Posterior cingulate gyrus (tissue), 11 donors: ENCODE measurements at places on chromosomes 7 and 10.

- DNase-seq: no peak
Observed at GRCh38 chr7:12861070-12861469, 173.6 kb downstream of the ARL4A start.

DNA sequence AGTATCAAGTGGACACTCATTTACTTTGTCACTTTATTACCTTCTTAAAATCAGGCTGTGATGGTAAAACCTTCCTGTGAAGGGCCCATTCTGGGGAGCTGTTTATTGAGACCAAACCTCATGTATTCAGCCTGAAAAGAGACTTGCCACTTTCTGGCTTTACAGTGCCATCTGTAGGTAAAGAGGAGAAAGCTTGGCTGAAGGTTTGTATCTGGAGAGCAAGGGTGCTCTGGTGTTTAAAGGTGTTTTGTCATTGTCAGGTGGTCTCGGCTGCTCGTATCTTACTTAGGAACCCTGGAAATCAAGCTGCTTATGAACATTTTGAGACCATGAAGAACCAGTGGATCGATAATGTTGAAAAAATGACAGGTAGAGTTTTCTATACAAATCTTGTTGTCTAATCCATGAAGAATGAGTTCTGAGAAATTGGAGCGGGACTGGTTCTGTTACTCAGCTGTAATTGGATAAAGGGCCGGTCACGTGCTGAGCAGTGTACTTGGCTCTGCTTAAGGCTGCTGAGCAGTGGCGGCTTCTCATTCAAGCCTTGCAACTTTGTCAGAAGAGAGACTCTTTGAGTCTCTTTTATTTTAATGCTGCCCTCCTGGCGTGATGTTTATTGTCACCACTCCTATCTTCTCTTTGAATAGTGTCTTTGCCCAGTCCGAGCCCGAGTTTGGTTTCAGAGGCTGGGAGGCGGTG is 46.9 kb downstream of the AP3M1 start:
- no peak for DNase-seq

DNA sequence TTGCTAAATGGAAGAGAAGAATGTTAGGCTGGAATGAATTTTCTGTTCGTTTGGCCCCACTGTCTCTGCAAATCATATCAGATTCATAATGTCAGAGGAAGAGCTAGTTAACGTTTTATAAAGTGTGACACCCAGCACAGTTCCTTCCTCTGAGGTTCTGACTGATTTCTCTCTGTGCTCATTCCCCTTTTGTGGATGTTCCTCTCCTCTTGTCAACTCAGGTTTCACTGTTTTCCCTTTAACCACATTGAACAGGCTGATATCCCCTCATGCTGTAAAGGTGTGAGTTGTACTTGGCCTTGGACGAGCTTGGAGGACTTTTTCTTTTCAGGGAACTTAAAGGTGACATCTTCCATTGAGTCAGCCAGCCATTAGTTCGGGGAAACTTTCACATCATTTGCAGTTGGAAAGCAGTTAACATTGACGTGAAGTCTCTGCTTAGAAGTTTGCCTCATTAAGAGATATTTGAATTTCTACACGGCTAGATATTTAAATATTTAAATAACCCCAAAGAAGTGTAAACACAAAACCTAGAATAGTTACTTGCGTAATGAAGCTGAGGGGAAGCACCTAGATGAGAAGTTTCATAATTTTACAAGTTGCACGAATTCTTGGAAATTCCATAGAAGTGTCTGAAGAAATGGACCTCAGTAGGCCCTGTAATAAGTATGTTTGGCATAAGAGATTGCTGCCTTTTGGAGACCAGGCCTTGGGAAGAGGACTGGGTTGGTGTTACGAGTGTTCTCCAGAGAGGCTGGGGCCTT is 101.5 kb upstream of the EGR2 start:
- no peak for DNase-seq

DNA sequence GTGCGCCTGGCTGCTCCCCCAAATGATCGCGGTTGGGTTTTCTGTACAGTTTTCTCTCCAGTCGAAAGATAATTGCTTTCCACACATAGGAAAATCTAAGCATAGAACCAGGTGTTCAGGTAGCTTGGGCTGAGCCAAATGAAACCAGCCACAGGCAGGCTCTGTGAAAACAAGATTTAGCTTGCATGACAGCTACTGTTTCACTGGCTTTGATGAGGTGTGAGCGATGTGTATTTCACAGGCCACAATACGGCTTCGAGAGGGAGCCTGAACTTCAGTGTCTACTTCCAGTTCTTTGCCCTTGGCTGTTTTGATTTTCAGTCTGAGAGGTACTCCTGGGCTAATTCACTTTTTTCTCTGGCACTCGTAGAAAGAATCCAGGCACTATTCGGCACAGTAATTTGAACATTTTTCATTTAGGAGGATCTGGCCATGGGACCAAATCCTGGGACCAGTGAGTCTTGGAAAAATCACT is 110.5 kb downstream of the JCAD start:
- DNase-seq: no peak

DNA sequence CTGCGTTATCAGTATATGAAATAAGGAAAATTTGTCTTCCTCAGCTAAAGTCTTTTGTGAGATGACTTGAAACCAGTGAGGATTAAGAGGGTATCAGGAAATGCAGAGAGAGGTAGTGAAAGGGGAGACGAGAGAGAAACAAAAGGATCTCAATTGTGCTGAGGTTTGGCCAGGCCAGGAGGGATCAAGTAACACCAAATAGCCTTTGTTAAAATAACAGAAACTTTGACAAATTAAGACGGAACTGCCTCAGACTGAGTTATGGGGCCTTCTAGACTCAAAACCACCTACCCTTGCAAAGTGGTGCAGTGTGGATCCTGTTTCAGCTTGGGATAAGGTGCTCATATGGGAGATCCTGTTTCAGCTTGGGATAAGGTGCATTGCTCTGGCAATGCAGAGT is 263.1 kb downstream of the CREB5 start:
- no peak for DNase-seq

- DNase-seq: no peak
Observed at GRCh38 chr10:8055420-8056349, 1.2 kb downstream of the GATA3 start.

GRCh38 chr7:71016401-71016800 is 115.5 kb upstream of the GALNT17 start:
- DNase-seq: no peak

DNA sequence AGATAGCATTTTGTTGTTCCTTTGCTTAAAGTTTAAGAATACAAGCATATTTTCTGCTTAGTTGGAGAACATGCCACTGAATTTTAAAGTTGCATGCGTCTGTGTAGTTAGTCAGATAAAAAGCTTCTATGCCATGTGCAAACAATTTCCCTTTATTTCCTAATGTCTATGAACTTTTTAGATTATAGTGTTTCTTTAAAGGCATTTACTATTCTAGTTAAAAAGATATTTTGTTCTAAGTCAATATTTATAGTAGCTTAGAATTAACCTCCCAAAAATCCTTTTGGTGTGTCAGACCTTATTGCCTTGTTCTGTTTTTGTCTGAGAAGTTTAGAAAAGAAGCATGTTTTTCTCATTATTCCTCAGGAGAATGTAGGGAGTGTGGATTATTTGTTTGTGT is 99.0 kb upstream of the GATA3 start:
- no peak for DNase-seq

DNA sequence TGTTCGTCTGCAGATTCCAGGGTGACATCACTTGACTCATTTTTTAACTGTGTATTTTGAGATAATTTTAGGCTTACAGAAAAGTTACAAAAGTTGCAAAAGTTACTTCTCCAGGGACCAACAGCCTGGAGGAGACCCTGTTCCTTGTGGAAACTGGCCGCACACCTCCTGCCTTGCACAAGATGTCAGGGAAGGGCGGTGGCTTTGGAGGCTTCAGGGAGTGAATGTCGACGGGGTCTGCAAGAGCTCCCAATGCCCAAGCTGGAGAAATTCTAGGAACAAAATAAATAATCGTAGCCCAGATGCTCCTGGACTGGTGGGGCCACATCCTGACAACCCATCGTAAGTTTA is 62.2 kb upstream of the FAM20C start:
- DNase-seq: no peak

DNA sequence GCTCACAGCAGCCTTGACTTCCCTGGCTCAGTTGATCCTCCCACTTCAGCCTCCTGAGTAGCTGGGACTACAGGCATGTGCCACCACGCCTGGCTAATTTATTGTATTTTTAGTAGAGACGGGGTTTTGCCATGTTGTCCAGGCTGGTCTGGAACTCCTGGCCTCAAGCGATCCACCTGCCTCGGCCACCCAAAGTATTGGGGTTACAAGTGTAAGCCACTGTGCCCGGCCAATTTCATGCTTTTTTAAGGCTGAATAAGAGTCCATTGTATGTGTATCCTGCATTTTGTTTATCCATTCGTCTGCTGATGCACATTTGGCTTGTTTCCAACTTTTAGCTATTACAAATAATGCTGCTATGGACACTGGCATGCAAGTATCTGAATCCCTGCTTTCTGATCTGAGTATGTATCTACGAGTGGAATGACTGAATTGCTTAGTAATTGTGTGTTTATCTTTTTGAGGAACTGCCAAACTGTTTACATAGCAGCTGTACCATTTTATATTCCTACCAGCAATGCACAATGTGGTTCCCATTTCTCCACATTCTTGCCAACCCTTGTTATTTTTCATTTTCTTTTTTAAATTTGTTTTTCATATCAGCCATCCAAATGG is 37.3 kb upstream of the TPST1 start:
- DNase-seq: no peak

- DNase-seq: no peak
Observed at GRCh38 chr7:128770233-128770632, 5.4 kb downstream of the OPN1SW start.

DNA sequence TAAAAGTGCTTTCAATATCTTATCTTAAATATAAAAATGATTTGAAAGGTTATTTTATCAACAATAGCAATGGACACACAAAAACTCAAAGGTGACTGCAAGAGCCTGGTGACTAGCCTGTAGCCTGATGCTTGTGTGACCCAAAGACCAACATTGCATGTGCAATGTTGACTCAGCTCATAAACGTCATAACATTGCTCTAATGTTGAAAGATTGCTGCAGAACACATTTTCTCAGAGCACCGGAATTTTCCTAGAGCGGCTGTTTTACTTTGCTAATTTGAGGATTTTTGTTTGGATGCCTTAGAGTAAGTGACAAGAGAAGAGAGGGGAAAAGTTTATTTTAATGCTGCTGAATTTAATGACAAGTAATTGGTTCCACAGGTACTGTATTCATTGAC is 107.1 kb downstream of the RAB18 start:
- no peak for DNase-seq

DNA sequence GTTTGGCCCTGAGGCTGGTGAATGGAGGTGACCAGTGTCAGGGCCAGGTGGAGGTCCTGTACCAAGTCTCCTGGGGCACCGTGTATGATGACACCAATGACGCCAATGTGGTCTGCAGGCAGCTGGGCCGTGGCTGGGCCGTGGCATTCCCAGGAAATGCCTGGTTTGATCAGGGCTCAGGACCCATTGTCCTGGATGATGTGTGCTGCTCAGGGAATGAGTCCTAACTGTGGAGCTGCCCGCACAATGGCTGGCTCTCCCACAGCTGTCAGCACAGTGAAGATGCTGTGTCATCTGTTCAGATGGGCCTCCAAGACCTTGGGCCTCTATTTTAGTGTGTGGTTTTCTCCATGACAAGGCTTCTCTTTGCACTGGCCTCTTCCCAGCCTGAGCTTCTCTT is 64.0 kb downstream of the DMBT1 start:
- DNase-seq: no peak

DNA sequence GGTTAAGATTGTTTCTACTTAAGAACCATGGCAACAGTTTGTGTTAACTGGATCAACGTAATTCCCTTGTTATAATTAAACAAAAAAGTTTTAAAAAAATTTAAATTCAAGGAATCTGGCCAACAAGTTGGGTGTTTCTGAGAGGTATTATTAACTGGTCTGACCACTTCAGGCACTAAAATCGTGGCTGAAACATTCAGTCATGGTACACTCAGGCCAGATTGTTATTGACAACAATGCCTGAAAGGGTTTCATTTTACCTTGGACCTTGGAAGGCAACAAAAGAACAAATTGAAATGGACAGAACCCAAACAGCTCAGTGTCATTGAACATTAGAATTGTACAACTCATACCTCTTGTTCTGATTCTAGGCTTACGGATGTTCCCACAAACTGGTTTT is 103.3 kb upstream of the ARMC3 start:
- no peak for DNase-seq

GRCh38 chr7:72492461-72493065 is 80.4 kb upstream of the CALN1 start:
- no peak for DNase-seq

GRCh38 chr7:20440472-20441105 is 109.9 kb downstream of the ITGB8 start:
- peak; percentile 63 for DNase-seq
